ENCODE measurements at places on chromosomes 5 and 9.

- no peak for DNase-seq
Observed at GRCh38 chr9:92179286-92180001, 64.2 kb upstream of the SPTLC1 start.

GRCh38 chr5:147743678-147744374 is 38.7 kb downstream of the JAKMIP2 start:
- DNase-seq: no peak

- DNase-seq: peak; percentile 5
Observed at GRCh38 chr5:41968153-41968723, 43.2 kb downstream of the FBXO4 start.

- no peak for DNase-seq
Observed at GRCh38 chr9:127278372-127278771, 13.8 kb downstream of the GARNL3 start.

DNA sequence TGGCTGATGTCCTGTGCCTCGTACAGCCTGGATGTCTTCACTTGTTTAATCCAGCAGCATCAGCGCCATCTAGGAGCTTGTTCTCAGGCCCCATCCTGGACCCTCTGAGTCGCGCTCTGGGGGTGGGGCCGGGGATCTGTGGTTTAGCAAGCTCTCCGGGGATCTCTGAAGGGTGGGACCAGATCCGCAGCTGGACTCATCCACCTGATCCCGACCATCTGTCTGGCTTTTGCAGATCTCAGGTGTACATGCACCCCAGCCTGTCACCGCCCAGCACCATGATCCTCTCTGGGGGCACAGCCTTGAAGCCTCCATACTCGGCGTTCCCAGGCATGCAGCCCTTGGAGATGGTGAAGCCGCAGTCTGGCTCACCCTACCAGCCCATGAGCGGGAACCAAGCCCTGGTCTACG is 15.1 kb upstream of the POMT1 start:
- DNase-seq: peak; percentile 42

DNA sequence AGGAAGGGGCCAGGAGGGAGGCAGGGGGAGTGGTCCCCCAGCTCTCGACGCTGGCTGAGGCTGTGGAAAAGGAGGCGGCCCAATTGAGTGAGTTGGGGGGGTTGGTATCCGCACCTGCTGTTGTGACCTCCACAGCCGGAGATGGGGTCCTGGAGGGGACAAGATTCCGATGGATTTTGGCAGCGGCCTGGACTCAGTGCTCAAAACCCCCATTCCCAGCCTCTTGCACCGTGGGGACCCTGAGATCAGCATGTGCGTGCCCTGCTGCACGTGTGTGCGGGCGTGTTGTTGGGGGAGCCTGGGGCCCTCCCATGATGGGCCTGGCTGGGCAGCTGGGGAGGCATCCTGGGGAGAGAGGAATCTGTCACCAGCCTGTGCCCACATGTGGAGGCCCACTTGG is 15.0 kb downstream of the CNTFR start:
- no peak for DNase-seq

DNA sequence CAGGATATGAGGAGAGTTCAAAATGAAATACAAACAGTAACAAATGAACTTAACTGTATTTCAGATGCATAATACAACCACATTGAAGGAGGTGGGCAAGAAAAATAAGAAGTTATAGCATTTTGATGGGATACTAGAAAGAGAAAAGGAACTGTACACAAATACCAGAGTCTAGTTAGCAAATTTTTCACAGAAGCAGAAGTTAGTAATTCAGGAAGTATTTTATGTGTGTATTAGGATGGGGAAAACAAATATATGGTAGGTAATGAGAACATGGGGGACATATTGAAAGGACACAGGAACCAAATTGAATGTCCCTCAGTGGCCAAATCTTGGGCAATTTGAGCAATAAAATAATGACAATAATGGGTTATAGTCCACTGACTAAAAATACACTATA is 18.4 kb downstream of the GM2A start:
- no peak for DNase-seq

GRCh38 chr5:34772267-34773098 is 66.5 kb upstream of the TTC23L start:
- no peak for DNase-seq

- DNase-seq: no peak
Observed at GRCh38 chr9:27352457-27353165, 55.7 kb upstream of the EQTN start.

GRCh38 chr5:137142764-137143605 is 356.1 kb downstream of the SPOCK1 start:
- DNase-seq: no peak

- no peak for DNase-seq
Observed at GRCh38 chr5:144549580-144549979, 378.9 kb downstream of the KCTD16 start.

GRCh38 chr5:154262342-154262741 is 71.8 kb downstream of the GALNT10 start:
- DNase-seq: no peak

- DNase-seq: no peak
Observed at GRCh38 chr9:35868933-35869332, 1.3 kb downstream of the OR13J1 start.

- no peak for DNase-seq
Observed at GRCh38 chr9:119418721-119419120, 49.5 kb upstream of the BRINP1 start.

DNA sequence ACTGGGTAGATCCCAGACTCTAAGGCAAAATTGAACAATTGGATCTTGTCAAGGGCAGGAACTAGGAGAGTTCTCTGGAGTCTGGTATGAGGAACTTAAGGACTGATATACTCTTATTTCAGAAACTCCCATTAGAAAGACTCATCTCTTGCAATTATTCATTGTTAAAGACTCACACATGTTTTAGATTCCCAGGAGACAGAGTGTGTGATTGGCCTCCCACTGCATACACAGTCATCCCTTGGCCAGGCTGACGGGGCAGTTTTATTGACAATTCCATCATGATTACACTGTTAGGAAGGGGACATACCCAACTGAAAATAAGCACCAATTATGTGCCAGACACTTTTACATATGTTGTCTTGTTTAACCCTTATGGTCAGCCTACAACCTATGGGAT is 347.2 kb downstream of the DMAC1 start:
- no peak for DNase-seq

DNA sequence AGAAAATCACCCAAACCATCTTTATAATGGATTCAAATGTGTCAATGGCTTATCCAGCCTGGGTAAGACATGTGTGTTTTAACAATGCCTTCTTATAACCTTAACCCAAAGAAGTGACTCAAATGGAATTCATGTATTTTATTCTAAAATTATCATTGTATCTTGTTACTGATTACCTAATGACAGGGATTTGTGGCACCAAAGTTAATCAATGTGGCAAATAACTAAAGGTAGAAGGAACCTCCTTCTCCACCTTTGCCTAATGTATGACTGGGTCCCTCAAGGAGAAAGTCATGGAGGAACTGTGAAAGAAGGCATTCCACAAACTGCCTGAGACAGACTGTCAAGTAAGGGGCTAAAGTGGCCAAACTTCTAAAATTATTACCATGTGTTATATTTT is 84.4 kb upstream of the ITGA1 start:
- no peak for DNase-seq

- DNase-seq: no peak
Observed at GRCh38 chr9:135309763-135310125, 169.8 kb upstream of the PPP1R26 start.

GRCh38 chr5:29414681-29415080 is 1778.8 kb upstream of the CDH6 start:
- DNase-seq: no peak

GRCh38 chr5:157324237-157324636 is 58.3 kb downstream of the CYFIP2 start:
- peak; percentile 64 for DNase-seq

- DNase-seq: no peak
Observed at GRCh38 chr5:54491326-54491725, 26.2 kb upstream of the SNX18 start.

- peak; percentile 47 for DNase-seq
Observed at GRCh38 chr5:90015584-90016018, 394.0 kb downstream of the CETN3 start.

- no peak for DNase-seq
Observed at GRCh38 chr9:109716631-109717030, 63.4 kb upstream of the PALM2AKAP2 start.

- DNase-seq: no peak
Observed at GRCh38 chr5:28301712-28302111, 1263.3 kb upstream of the CDH9 start.

DNA sequence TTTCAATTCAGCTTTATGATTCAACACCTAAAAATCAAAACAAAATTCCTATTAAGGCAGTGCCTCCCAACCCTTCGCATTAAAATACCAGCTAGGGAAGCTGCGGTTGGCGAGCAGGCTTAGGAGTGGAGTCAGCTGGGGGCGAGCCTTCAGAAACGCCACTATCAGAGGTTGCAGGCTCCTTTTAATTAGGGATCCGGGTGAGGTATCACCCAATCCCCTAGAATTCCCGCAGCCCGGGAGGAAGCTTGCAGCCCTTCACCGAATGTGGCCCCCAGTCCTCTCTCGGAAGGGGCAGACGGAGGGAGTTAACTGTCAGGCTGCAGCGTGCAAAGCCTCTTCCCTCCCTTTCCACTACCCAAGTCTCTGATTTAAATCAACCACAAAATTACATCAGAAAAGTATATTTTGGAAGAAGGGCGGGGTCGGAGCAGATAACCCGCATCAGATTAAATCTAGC is 1.7 kb downstream of the STC2 start:
- DNase-seq: no peak

- peak; percentile 53 for DNase-seq
Observed at GRCh38 chr9:129336130-129336528, 158.1 kb upstream of the IER5L start.

- peak; percentile 19 for DNase-seq
Observed at GRCh38 chr9:81814401-81814793, 113.8 kb upstream of the SPATA31D4 start.

DNA sequence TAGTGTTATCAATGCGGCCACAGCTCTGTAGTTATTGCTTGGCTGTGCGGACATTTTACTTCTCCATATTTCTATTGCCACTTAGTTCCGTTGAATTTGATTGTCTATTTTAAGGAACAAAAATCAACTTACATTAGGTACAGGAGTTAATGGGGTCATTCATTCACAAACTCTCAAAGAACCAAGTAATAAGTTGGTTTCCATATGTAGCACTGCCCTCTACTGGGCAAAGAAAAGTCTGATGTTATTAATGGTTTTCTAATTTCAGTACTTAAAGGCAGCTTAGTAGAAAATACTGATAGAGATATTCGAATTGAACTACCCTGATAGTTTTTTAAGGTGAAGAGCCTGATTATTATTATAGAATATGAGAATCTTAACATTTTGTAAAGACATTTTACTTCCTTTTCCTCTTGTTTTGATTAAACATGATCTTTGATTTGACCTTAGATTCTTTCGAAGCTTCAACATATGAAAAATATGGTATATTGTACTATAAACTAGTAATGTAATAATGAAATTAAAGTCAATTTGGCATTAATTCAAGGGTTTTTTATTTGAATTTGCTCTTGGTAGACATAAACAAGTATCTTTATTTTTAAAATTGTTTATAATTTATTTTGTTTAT is 119.5 kb upstream of the CTNND2 start:
- DNase-seq: peak; percentile 79

GRCh38 chr5:180599590-180599914 is 8.3 kb upstream of the SCGB3A1 start:
- DNase-seq: no peak

DNA sequence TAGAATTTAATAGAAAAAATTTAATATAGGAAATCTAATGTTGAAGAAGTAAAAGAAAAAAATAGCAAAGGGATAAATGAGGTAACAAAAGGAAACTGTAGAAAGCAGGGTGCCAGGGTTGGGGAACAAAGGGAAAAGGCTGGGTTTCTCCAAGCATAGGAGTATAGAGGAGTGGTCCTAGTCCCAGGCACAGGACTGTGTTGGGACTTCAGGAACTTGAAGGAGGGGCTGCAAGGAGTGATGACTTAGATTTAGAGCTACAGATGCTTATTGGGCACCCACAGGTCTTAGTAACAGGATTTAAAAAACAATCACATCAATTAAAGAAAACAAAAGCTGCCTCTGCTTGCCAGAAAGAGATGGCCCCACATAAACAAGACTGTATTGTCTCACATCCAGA is 396.5 kb upstream of the TNC start:
- DNase-seq: peak; percentile 50

- DNase-seq: no peak
Observed at GRCh38 chr9:90803860-90804593, 2.4 kb downstream of the SYK start.

DNA sequence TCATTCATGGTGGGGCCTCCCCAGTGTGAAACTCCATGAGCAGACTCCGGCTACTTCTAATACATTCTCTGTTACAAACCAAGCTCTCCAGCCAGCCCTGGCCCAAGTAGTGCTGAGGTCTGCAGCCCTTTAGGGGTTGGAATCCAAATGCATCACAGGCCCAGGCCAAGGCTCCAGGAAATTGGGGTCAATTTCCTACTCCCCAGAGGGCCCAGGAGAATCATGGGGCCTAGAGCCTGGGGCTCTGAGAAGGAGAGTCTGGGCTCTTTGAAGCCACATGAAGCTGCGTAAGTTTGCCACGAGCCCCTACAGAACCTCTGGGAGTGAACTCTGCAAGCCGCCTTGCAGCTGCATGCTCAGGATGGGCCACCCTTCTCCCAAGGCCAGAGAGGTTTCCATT is 206.4 kb downstream of the PAPPA start:
- DNase-seq: no peak

- DNase-seq: no peak
Observed at GRCh38 chr5:55154873-55155272, 5.1 kb upstream of the GPX8 start.

DNA sequence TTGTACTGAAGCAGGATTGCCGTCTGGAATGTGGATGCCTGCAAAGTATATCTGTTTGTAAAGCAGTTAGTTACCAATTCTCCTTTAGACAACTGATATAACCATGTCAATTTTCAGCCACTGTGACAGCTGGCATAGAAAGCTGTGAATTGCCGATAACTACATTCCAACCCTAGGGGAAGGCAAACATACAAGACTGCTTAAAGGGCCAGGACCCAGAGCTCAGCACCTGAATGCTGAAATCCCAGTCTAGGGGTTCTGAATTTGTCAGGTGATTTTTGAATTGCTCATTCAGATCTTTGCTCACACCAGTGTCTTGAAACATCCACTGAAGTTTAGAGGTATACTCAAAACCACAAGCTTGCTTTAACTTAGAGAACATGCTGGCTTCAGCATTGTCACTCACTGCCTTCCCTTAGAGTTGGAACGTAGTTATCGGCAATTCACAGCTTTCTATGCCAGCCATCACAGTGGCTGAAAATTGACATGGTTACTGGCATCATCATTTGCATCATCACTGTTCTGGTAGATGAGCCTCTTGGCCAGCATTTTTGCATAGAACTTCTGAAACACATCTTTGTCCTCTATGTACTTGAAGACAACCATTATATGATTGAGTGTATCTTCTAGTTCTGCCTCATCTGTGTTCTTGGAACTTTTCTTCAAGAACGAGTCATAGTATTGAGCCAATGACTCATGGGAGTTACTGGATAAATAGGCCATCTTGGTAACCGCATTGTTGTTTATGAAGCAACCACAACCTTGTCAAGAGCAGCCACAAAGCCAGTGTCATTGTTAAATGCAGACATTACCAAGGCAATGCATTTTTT is 82.1 kb downstream of the CCDC192 start:
- no peak for DNase-seq

- no peak for DNase-seq
Observed at GRCh38 chr9:68927165-68927564, 86.7 kb downstream of the PRKACG start.

- no peak for DNase-seq
Observed at GRCh38 chr5:14547666-14548065, 33.9 kb upstream of the OTULINL start.

GRCh38 chr5:159332800-159333544 is 2.7 kb upstream of the IL12B start:
- no peak for DNase-seq

Measured in GM23338 (cell line).